Muscle of arm (tissue), 14 donors: ENCODE measurements at places on chromosomes 4 and X.

- no peak for DNase-seq
Measured at GRCh38 chr4:53786632-53787031, 195.3 kb upstream of the LNX1 start.

DNA sequence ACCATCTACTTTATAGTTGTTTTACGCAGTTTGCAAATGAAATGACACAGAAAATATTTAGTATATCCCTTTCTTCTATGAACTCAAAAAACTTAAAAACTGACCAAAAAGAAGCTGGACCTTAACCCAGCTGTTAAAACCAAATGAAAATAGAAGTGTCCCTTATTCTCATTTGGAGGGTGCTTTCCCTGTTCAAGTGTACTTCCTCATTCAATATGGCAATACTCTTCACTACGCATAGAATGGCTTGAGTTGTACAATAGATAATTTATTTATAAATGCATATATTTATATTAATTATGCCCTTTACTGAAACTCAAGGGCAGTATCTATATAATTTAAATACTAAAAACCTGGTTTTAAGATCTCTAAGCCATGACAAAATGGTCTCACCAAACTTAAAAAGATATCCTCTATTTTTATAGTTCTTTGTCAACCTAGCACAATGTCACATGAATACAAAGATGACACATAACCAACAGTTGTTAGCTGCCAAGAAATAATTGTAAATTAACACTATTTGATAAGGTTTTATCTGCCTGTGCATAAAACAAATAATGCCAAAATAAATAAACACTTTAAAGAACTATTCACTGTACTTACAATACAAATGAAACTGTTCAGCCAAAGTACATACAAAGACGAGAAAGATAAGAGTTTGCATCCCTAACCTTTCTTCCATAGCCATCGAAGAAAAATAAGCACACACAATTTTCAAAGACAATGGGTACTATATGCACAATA, 25.2 kb downstream of the YTHDC1 start:
- no peak for DNase-seq

- DNase-seq: no peak
Measured at GRCh38 chrX:47936224-47936939, 67.4 kb downstream of the ZNF182 start.

DNA sequence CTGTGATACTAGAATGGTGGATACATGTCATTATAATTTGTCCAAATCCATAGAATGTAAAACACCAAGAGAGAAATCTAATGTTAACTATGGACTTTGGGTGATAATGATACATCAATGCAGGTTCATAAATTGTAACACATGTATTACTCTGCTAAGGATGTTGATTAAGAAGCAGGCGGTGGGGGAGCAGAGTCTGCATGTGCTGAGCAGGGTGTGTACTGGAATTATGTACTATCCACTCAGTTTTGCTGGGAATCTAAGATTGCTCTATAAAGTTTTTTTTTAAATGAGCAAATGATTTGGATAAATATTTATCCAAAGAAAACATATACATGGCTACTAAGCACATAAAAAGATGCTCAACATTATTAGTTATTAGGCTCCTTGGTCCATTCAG, 15.0 kb upstream of the MANBA start:
- DNase-seq: no peak

DNA sequence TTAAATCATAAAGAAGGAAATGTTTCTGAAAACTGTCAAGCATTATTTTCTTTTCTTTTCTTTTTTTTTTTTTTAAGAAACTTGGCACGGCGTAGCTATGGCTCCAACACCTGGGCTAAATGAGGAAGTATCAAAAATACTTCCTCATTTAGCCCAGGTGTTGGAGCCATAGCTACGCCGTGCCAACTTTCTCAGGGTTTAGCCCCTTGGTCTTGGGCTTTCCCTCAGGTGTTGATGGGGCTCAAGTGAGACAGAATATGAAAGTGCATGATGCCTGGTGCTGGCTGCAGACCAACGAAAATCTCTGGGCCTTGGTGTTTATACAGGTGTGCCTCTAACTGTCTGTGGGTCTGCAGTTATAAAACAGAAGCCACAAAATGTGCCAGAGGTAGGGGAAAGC, 132.7 kb downstream of the ARHGAP24 start:
- DNase-seq: no peak

- DNase-seq: peak; percentile 40
Measured at GRCh38 chrX:135484641-135485289, 35.7 kb upstream of the INTS6L start.
